ENCODE measurements at places on chromosomes 6 and 20.
A peak's percentile ranks its signal among the peaks of the same experiment; 100 is the strongest.

DNA sequence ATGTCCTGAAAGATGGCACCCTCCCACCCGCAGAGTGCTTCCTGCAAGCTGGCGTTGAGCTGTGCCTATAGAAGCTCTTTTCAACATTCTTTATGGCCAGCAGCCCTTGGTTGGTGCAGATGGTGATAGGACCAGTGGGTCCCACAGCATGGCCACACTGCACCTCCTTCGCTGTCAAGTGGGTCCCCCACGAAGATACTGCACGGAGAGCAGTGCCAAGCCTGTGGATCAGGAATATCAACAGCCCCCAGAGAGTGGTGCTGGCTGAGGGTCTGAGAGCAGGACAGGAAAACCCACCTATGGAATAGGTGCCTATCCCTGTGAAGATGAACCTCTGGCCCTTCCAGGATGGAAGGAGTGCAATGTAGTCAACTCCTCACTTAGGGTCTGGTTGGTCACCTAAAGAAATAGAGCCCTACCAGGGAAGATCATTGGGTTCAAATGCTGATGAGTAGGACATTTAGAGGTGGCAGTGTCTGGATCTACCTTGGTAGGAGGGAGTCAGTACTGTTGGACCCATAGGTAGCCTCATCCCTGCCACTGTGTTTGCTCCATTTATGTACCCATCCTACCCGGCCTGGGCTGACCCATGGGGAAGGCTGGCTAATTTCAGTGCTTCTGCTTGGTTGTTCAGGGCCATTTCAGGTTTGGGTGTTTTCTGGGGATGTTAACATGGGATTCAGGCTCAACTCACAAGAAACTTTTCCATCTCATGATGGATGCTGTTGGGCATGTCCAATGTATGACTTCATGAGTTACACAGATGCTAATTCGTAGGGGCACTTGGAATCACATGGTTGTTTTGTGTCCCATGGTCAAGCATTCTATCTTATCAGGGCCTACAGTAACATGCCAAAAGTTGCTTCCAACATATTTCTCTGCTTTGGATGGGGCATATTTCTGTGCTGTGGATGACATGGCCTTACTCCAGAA, 33.4 kb upstream of the MICB start:
- DNase-seq = no peak

DNA sequence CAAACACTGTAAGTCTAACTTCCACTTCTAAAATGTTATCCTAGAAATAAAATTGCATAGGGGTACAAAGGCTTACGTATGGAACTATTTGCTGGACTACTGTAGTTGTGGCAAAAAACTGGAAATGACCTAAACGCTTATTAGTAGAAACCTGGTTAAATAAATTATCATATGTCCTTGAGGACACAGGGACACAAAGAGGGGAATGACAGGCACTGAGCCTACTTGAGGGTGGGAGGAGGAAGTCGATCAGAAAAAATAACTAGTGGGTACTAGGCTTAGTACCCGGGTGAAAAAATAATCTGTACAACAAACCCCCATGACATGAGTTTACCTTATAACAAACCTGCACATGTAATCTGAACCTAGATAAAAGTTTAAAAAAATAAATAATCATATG, 28.4 kb downstream of the BCAS1 start:
- DNase-seq = no peak

DNA sequence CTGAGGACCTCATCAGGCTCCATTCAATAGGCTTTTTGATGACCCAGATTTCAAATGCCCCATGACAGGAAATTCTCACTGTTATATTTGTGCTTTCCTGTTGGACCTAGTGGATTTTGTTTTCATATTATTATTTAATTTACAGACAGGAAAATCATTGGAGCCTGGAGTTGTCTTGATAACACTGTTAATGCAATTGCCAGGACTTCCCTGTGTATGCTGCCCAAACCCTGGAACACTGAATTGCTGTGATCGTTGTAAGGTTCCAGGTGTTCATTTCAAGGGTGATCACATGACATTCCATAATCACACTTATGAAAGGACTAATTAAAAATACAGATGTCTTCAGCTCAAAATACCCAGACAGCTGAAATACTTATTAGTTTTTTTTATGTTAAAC, 783.2 kb downstream of the DHX35 start:
- no peak for DNase-seq

- DNase-seq = no peak
Observed at GRCh38 chr6:169779092-169779815, 27.8 kb downstream of the ERMARD start.

- no peak for DNase-seq
Observed at GRCh38 chr6:42896178-42896719, 16.8 kb downstream of the RPL7L1 start.

DNA sequence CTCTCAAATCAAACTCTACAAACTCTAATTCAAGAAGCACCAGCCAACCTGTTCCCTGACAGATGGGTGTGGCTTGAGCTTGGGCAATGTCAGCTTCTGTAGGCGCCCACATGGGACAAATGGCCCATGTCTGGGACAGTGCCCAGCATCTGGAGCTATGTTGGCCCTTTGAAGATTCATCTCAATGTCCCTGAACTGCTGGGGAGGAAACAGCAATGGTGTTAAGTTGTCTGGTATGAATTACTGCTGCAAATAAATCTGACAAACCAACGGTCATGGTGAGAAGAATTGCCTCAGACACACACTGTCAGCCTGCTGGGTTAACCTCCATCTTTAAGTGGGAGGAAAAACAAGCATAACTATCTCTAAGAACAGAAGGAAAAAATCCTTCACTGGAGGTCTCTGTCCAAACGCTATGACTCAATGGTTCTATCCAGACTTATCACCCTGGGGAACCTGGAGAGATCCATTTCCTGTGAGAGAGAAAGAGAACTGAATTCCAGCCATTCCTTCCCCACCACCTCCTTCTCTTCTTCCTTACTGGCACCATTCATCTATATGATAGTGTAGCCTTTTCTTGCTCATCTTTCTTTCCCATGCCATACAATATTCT, 274.9 kb downstream of the CDH26 start:
- no peak for DNase-seq

GRCh38 chr6:28757429-28758045, 166.2 kb downstream of the TRIM27 start:
- no peak for DNase-seq

DNA sequence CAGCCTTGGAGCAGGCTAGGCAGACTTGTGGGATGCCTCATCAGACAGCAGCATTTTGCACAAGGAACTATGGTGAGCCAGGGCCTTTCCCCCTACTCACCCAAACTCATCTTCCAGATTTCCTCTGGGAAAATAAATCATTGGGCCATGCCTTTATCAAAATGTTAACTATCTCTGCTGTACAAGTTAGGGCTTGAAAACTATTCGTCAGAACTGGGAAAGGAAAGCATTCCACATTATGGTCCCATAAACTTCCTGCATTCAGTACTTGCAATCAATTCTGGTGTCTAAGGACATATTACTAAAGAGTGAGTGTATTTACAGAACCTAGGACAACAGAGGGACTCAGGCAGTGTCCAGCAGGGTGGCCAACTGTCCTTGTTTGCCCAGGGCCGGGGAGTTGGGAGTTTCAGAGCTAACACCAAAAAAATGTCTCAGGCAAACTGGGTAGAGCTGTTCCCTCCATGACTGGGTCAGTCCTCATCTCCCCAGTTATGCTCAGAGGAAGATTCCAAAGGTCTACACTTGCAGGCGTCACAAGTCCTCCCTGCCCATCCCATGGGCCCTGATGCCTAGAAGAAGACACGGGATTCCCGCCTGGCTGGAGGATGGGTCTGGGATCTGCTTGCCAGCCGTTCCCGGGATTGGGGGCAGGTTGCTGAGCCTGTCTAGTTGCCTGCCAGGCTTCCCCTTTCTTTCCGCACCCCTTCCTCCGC, 72.2 kb downstream of the SLC22A3 start:
- DNase-seq = no peak

GRCh38 chr6:144443157-144443556, 158.0 kb downstream of the UTRN start:
- DNase-seq = no peak

- DNase-seq = no peak
Observed at GRCh38 chr6:20306491-20306890, 94.2 kb upstream of the MBOAT1 start.

DNA sequence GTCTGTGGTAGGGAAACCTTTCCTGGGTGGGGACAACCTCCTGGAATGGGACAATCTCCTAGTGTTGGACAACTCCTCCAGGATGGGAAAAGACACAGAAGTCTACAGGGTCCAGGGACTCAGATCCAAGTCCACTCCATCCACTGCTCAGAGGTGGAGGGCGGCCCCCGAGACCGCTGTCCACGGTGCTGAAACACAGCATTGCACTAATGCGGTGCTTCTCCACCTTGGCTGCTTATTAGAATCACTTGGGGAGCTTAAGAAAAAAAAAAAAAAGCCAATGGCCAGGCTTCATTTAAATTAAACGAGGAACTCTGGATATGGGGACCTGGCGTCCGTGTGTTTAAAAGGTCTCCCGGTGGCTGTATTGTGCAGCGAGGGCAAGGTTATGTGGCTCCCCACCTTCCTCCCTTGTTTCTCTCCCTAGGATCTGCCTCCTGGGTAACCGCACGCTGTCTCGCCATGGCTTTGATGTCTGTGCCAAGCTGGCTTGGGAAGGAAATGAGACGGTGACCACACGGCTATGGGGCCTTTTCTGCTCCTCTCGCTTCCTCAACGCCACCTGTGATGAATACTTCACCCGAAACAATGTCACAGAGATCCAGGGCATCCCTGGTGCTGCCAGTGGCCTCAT, 12.0 kb downstream of the SLC12A5 start:
- DNase-seq = no peak

DNA sequence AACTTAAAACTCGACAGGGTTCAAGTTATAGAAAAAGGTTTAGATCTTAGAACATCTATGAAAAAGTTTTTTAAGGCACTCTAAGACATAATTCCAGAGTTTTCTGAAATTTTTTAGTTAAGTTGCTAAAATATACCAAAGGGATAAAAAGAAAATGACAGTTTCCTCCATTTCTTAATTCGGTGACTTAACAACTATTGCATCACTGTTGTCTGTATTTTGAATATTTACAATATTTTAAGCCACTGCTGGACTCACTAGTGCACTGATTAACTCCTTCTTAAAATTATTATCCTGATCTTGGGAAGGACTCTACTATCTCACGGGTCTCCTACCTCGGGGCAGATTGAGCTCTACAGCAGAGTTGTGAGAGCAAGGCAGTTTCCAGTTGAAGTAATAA, 91.0 kb downstream of the ADGB start:
- DNase-seq = no peak

DNA sequence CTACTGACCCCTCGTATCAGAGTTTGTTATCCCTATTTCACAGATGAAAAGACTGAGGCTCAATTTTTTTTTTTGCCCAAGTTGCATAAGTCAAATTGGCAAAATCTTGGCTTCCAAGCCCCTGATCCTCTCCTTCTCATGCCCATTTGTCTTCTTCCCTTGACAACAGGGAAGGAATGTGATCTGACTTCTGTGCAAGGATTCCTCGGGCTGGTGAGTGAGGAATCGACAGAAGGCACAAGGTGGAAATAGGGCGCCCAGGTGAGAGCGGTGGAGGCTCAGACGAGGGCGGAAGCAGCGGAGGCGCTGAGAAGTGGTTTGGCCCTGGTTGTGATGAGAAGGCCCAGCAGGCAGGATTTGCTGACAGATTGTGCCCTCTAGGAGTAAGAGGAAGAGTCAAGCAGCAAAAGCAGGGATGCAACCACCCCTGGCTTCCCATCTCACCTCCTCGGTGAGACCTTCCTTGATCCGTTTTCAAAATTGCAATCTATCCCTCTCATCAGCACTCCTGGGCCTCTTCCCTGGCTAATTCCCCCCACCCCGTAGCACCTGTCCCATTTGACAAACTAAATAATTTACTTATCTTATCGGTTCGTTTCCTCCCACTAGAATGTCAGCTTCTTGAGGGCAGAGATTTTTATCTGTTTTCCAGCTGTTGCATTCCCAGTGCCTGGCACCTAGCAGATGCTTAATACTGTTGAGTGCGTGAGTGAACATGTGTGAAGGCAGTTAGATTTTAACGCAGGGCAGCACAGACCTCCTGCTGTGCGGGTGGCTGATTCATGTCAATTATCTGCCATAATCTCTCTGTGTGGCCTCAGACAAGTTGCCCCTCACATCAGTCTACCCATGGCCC, 3.7 kb upstream of the SIRPA start:
- no peak for DNase-seq

- peak; percentile 71 for DNase-seq
Observed at GRCh38 chr20:43537921-43538877, 20.6 kb upstream of the SGK2 start.

GRCh38 chr20:16535277-16535676, 38.0 kb downstream of the KIF16B start:
- DNase-seq = no peak

GRCh38 chr6:107744927-107745326, 79.2 kb downstream of the SCML4 start:
- no peak for DNase-seq

GRCh38 chr6:68196645-68197044, 438.4 kb upstream of the ADGRB3 start:
- DNase-seq = no peak

- no peak for DNase-seq
Observed at GRCh38 chr6:134400941-134401340, 83.0 kb upstream of the SGK1 start.

DNA sequence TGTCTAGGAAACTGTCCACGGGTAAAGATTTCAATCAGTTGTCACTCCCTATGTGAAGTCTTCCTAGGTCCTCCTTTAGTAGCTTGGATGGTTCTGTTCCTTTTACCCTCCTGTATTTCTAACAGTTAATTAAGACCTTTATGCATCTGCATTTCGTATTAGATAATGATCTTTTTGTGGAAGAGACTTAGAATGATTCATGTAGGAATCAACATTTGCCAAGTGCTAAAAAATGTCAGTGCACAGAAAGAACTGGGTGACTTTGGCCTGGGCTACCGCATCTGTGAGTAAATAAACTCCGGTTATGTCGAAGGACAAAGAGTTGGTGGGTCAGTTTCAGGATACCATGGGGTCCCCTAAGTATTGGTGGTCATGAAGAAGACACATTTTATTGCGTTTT, 918.0 kb downstream of the TFAP2A start:
- DNase-seq = no peak

DNA sequence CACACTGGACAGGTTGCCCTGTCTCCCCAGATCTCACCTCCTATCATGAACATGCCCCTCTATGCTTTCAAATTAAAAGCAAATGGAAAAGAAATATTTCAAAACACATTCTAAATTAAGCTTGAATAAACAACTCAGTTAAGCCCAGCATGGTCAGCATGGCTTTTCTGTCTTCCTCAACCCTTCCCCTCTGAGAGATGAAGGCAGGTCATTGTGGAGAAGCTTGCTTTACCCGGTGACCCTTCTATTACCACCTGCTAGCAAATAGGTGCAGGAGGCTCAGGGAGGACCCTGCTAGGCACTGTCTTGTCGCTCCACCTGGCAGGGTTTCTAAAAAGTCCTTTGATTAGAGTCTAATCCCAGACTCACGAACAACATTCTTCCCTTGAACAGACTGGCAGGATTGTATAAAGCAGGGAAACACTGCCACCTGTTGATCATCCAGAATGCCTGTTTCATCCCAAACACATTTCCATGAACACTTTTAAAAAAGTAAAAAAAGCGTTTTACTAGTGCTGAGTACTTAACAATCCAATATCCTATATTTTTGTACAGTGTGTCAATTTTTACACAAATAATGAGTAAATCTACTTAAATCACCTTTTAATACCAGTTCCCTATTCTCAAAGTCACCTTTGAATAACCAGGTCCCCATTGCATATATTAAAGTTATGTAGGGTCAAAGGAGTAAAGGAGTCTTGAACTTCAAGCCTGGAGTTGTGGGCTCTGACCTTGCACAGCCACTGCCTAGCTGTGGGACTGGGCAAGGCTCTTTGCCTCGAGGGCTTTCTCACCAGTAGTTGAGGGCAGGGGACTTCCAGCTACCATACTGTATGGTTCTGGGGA, 75.5 kb downstream of the GPR6 start:
- no peak for DNase-seq

- DNase-seq = no peak
Observed at GRCh38 chr6:12313992-12314589, 23.9 kb downstream of the EDN1 start.
